ENCODE measurements at places on chromosomes 1 and 21.

DNA sequence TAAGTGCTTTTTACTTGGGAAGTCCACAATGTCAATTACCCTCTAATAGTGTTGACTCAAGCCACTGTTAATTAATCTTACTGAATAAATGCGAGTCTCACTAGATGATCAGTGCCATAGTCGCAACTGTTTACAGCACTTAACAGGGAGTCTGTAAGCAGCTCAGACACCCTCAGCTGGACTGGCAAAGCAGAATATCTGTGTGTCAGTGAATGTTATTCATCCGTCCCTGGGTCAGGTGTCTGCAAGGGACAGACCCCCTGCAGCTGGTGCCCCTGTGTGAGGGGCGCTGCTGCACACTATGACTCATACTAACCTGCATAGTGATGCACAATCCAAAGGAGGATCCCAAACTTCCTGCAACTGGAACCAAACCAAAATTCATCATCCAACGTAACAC, 306.5 kb downstream of the HHIPL2 start:
- DNase-seq, result no peak

- no peak for DNase-seq
Observed at GRCh38 chr1:234398849-234399381, 25.7 kb downstream of the COA6 start.

GRCh38 chr1:115679141-115679611, 37.4 kb downstream of the VANGL1 start:
- DNase-seq, result no peak

GRCh38 chr1:153639280-153639679, 5.4 kb downstream of the CHTOP start:
- DNase-seq, result no peak

DNA sequence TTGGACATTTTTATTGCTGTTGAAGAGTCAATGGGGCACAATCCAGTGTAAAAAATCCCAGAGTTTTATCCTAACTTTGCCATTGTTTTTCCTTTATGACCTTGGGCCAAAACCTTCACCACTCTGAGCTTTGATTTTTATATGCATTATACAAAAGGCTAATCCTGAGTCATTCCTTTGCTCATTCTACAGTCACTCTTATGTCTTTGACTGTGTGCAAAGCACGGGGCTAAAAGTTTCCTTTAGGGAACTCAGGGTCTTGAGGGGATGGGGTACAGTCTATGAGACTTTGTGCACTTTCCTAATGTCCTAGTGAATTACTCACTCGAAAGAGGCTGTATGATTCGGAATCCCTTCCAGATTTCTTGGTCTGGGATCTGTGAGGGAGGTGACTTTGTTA, 543.2 kb upstream of the CAMK1G start:
- DNase-seq, result no peak

All from stimulated activated CD4-positive, alpha-beta T cell treated with anti-CD3 and anti-CD28 coated beads, Interleukin-15, amount 100 ng/mL, for 48 hours (primary cell).